ENCODE measurements at places on chromosomes 2 and 18.
A peak's percentile ranks its signal among the peaks of the same experiment; 100 is the strongest.

DNA sequence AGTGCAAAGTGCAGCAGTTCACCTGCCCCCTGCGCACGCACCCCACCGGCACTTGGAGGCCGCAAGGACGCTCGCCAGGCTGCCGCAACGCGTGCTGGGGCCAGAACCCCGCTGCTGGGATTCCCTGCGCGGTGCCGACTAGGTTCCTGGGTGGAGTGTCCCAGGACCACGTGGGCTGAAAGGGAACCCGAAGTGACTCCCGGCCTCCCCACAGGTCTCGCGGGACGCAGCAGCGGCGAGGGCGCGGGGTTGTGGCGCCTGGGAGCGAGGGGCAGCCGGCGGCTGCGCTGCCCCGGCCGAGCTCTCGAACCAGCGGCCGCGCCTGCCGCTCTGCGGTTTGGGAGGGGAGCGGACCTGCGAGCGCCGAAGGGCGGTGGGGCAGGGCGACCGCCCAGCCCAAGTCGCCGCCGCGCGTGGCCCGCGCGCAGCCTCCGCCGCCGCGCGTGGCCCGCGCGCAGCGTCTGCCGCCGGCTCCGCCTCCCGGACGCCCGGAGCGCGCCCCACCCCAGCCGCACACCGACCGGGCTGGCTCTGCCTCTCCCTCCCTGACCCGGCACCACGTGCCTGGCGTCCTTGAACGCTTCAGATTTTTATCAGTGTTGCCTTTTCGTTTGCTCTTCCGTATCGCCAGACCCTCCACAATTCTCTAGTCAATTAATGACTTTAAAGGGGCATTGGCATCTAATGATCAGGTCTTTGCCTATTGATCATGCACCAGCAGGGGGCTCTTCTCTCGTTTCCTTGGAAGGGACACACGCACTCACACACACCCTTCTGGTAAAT, at the start of gene FTCDNL1:
FTCDNL1 (minus strand) TSS at position 475 of the 783 bp plus-strand sequence. CDS start 2,230 bp downstream, outside the sequence.
- peak; percentile 56 for DNase-seq

DNA sequence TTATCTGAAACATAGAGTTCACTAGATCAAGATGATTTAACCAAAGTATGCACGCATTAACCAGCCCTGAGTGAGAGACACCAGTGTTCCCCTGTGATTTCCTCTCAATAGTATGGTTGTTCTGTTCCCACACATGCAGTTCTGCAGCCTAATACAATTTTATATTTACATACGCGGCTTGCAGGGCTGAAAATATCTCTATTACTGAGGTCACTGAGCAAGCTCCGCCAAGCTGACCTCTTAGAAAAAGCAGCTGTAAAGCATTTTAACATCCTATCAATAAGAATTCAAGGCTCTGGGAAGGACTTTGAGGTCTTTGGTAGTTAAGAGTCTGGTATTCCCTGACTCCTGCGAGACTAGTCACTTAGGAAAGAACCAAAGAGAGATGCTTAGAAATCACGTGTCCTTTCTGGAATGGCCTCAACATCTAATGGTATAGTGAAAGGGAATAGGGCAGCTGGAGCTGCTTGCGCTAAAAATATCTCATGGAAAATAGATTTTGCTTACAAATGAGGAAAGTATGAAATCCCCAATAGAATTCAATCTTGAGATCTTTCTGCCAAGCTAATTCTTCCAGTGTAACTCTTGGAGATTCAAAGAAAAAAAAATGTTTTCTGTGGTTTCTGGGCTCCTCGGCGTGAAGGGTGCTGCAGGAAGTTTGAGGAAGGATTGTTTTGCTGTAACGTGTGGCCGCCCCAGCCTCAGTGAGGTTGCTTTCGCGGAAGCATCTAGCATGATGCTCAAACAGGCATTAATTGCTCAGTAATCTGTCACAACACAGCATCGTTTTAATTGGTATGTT, 59.2 kb downstream of the DOCK10 start:
- no peak for DNase-seq

DNA sequence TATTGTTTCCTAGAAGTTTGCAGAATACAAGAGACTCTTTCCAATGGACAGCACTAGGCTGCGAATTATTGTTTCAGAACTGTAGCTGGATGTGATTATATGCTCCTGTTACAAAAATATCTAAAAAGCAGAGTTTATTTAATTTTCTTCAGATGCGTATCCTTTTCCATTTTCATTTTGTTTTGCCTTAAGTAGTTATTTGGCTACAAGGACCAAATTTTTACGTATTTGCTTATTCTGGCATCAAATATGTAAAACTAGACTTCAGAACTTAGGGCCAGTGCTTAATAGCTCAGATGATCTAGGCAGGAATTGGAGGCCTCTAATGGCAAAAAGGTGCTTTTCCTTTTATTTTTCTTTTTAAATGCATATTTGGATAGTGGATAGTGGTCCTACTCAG, 18.7 kb downstream of the MEP1B start:
- no peak for DNase-seq

GRCh38 chr2:223161873-223162458, 110.0 kb downstream of the KCNE4 start:
- DNase-seq = no peak

DNA sequence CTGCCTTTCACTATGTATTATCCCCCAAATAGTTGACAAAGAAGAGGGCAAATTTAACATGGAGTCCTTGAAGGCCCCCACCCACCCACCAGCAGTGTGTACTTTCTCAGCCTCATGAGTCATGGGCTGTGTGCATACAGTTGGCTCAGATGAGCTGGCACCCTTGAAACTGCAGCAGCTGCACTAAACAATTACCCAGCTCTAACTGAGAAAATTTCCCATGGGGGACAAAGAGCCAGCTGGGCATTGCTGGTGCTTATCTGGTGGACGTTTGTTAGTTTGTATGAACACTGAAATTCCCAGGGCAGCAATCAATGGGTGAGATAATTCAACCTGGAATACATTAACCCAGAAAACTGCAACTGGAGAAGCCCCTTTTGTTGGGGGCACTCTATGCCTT, 131.7 kb downstream of the GCA start:
- no peak for DNase-seq

DNA sequence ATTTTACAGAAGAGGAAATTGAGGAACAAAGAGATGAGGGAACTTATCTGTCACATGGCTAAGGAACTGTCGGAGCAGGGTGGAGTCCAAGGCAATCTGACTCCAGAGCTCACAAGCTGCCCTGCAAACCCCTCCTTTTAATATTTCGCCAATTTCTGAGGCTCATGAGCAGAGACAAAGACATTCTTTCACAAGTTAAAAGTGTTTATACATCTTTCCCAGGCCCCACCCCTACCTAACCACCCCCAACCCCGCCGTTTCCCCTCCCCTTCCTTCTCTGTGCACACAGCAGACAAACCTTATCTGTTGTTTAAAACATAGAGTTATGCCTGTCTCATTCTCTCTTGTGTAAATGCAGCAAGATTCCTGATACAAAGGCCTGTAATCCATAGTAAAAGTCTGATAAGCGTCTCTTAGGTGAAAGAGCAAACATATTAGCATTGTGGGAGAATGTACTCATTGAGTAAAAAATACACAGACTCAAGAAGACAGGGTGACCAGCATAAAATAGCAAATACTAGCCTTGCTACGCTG, 44.3 kb downstream of the EPHA4 start:
- DNase-seq = no peak

DNA sequence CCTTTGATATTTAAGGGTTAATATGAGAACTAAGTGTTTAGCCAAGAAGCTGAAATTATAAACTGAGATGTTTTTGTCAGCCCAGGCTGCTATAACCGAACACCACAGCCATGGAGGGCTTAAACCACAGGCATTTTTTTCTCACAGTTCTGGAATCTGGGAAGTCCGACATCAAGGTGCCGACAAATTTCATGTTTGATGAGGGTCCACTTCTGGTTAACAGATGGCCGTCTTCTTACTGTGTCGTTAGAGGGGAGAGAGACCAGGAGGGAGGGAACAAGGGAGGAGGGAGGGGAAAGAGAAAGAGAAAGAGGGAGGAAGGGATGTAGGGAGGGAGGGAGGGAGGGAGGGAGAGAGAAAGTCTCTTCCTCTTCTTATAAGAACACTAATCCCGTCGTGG, 6.5 kb upstream of the CNDP2 start:
- DNase-seq = no peak

GRCh38 chr2:98761267-98761781, 30.4 kb upstream of the MGAT4A start:
- DNase-seq = peak; percentile 78

DNA sequence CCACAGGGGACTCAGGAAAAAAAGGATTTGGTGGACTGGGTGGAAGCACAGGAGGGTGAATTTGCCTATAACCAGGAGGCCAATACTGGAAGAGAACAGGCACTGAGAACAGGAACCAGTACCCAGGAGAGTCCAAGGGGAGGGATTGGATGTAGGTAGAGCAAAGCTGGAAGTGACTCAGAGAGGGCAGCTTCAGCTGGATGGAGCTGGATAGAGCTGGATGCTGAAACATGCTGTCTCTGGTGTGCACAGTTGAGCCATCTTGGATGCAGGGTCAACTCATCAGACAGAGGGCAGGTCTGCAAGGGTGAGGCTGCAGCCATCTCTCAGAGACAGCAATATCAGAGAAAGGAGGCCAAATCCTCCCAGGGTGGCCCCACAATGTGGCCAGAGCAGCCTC, 134.0 kb downstream of the GALNT14 start:
- no peak for DNase-seq

GRCh38 chr2:217650229-217650628, 352.6 kb downstream of the TNS1 start:
- DNase-seq = no peak

- no peak for DNase-seq
Observed at GRCh38 chr2:26899500-26900164, 51.7 kb downstream of the DPYSL5 start.

- no peak for DNase-seq
Observed at GRCh38 chr18:26803643-26804042, 61.9 kb downstream of the AQP4 start.
